ENCODE measurements at places on chromosomes 11 and 22. TPM values are rescaled to one million over a fixed set of nuclear protein-coding genes. Genes with fewer than 3 reads are reported as not detected.

DNA sequence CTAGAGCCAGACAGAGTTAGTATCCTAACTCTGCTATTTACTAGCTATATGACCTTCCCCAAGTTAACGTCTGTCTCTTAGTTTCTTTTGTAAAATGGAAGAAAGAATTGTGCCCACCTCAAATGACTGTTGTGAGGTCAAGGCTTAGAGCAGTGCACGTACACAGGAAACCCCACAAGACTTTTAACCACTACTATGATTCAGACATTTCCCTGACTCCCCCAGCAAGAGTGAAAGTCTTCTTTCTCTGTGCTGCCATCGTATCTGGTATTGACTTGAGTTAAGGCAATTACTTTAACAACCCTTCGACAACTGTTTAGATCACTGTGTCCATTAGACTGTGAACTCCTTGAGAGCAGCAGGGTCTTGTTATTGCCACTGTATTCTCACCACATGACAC is 2.6 kb upstream of the OR52W1 start:
- DNase-seq, result no peak

DNA sequence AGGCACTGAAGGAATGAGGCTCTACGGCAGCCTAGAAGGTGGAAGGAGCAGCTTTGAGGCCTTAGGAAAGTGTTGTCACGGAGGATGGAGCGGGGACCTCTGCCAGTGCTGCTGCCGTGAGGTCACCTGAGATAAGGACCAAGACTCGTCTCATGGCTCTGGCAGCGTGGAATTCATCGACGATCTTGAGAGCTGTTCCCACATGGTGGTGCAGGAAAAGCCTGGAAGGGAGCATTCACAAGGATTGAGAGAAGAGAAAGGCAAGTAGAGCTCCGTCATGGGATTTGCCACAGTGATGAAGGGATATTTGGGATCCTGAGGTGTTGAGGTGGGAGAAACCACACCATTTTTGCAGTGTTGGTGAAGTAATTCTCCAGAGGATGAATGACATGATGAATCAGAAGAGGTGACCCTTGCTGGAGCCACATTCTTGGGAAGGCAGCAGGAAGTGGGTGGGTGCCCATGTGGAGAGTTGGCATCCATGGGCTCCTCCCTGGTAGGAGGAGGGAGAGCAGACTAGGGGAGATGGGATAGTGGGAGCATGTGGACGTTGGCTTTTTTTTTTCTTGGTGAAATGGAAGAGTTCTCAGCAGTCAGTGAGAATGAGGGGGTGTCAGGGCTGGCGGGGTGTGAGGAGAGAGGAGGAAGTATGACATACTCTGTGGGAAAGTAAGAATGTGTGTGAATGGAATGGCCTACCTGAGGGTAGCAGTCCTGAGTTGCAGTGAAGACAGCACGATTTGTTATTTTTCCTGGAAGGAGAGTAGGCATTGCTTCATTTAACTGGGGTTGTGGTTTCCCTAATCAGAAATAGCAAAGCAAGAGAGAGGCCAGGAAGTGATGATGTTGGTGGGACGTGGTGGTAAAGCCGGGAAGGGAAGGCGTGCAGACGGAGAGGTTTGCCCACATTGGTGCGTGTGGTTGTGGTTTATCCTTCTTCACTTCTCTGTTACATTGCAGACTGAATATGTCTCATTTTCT is 11.1 kb downstream of the PPP6R3 start:
- DNase-seq, result no peak

DNA sequence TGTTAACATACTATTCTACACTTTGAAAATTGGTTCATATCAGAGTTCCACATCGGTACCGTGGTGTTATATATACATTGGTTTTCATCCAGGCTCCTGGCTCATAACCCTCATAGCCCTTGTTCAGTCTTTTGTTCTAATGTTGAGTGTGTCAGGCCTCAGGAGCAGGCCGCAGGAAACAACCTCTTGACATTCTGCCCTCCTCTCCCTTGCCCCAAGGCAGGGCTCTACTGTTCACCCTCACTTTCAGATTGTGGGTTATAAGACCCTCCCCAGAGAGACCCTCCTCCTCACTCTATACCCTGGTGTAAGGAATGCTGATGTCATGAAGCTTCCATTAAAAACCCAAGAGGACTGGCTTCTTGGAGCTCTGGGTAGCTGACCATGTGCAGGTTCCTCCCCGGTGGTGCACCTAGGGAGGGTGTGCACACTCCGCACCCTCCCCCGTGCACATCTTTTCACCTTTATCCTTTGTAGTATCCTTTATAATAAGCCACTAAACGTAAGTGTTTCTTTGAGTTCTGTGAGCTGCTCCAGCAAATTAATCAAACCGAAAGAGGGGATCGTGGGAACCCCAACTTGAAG is 12.1 kb downstream of the SSH3 start:
- DNase-seq, result no peak

- no peak for DNase-seq
Measured at GRCh38 chr11:130776061-130776419, 140.2 kb downstream of the SNX19 start.

The TMPRSS4 gene
- not detected for total RNA-seq

The OTOG gene
- total RNA-seq, result not detected

DNA sequence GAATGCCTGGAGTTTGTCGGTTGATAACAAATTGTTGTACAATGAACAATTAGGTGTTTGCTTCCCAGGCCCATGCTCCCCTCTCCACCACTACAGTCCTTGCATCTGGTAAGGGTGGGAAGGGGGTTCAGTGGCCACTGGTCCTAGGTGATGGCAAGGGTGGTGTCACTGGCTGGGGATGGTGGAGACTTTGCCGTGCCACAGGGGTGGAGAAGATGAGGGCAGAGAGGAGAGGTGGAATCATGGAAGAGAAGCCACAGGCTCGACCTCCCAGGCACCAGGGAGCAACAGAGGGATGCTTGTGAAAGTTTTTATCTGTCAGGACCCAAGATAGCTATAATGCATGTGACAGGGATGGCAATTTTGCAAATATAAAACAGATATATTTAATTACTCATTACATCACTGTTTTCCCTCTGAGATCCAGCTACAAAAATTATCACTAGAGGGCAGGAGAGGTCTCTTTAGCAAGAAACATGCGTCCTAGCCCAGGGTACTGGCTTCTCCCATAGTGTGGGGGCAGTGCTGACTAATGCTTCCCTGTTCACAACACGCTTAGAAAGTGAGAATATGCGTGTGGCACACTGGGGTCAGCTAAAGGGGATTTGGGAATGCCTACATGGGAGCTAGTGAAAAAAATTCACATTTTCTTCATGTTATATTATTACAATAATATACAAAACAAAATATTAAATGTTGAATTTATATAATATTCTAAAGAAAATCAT is 49.0 kb upstream of the AMPD3 start:
- DNase-seq, result peak; percentile 56

DNA sequence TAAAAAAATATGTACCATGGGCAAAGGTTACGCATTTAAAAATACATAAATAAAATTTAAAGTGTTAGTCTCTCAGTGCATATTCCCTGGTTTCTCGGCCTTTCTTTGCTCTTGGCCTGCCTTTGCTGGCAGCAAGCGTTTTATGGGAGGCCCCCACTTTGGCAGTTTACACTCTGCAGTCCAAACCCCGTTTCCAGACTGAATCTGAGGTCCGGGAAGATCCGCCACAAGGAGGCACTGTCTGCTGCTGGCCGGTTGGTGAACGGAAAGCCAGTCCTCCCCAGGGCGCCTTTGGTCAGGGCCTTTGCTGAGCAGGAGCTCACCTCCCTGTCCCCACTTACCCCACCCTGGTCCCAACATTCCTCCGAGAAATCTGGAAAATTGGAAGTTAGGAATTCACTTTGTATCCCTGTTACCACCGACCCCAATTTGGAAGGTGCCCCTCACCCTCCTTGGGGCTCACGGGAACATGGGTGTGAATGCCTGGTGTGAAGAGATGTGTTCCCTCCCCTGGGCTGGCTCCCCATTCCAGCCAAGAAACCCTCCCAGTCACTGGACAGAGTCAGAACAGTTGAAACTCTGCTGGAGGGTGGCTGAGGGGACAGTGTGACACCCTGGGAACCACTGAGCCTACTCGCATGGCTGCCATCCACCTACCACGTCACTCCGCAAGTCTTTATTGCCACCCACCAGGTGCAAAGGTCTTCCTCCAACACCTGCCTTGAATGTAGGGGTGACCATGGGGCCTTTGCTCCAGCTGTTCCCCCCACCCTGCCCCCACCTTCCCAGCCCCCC is 9.4 kb upstream of the SF1 start:
- no peak for DNase-seq

- no peak for DNase-seq
Measured at GRCh38 chr11:68682531-68682961, 1.8 kb upstream of the GAL start.

GRCh38 chr11:112795142-112795815 is 165.9 kb upstream of the NCAM1 start:
- peak; percentile 21 for DNase-seq

DNA sequence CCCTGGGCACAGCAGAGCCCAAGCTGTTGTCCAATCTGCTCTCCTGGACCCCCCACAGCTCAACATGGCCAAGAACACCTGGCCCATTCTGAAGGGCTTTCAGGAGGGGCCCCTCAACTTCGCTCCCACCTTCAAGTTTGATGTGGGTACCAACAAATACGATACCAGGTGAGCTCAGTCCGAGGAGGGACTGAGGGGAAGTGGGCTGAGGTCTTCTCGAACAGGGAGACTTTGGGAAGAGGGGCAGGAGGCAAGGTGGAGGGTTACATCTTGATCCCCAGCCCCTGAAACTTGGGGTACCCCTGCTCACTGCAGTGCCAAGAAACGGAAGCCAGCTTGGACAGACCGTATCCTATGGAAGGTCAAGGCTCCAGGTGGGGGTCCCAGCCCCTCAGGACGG is 5.4 kb downstream of the INPP5J start:
- no peak for DNase-seq

- no peak for DNase-seq
Measured at GRCh38 chr11:102891736-102892135, 17.0 kb upstream of the MMP12 start.

GRCh38 chr11:34209809-34210208 is 104.4 kb downstream of the NAT10 start:
- DNase-seq, result no peak

- no peak for DNase-seq
Measured at GRCh38 chr22:48277868-48278581, 1515.6 kb downstream of the TBC1D22A start.

The OR52I2 gene
- total RNA-seq, result not detected

The LAYN gene
- 42.0 TPM for total RNA-seq

- DNase-seq, result no peak
Measured at GRCh38 chr11:134724779-134725140, 312.7 kb upstream of the B3GAT1 start.

DNA sequence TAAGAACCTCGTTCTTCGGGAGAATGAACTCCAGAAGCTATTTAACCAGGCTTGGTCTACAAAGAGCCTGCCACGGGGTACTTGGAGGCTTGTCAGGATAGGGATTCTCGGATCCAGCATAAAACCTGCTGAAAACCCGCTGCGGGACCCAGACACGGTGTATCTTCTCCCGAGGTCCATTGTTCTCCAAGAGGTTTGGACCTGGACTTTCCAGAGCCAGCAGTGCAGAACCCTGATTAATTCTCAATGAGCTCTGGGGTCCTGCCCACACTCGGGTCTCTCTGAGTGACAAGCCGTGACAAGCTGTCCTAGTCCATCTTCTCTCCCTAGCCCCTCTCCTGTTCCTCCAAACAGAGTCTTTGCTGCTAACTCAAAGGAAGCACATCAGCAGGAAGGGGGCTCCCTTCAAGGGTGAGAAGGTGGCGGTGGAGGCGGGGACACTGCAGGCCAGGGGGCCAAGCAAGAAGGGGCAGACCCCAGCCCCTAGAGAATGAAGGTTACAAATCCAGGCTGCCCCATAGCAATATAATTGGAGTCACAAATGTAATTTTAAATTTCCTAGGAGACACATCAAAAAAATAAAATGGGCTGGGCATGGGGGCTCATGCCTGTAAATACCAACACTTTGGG is 12.2 kb downstream of the SHANK2 start:
- DNase-seq, result no peak

DNA sequence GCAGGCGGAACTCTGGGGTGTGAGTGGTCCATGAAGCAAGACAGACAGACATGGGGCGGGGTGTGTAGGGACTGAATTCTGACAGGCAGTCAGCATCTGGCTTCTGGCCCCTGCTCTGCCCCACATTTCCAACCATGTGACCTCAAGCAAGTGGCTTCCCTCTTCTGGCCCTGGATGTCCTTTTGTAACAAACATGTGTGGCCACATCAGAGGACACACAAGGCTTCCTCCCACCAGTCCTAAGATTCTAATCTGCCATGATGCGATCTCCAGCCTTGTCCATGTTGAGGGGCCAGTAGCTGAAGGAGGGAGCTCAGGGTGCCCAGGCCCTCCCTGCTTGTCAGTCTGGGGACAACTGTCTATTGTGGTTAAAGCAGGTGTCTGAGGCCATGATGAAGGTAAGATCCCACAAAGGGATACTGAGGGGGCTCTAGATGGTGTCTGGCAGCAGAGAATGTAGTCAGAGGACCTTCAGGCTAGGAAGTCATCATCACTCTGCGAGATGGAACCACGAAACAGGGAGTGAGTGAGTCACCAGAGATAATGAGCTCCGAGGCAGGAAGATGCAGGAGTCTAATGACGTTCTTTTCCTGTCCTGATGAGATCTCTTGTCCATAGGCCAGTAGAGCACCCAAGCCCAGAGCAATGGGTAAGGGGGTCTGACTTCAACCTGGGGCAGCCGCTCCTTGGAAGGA is 27.4 kb downstream of the DRD2 start:
- DNase-seq, result no peak

DNA sequence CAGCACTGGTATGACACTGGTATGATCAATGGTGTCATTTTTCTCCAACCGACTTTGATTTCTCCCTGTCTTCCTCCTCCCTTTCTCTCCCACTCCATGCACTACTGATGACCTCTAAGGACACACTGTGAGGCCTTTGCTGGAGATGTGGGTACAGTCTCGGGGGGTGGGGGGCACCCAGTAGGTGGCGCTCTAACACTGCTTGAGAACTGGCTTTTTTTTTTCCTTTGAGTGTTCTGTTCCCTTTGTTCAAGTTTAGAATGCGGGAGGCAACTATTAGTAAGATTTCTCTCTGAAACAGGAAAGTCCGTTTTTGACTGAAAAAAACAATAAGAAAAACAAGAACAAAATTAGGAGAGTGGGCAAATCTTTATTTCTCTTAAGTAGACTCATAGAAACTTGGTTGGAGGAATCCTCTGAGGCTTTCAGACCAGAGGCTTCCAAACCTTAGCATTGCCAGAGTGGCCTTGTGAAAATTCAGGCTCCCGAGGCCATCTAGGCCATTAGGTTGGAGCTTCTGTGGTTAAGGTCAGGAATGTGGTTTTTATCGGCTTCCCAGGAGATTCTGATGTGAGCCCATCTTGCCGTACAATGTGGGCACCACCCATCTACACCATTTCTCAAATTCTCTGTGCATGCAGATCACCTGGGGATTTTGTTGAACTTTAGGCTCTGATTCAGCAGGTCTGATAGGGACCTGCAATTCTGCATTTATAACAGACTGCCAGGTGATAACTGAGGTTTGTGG is 43.2 kb downstream of the PANX1 start:
- peak; percentile 41 for DNase-seq

- no peak for DNase-seq
Measured at GRCh38 chr22:39501644-39502108, 414 bp upstream of the MIEF1 start.
